Activated T-helper 1 cell treated with anti-CD3 and anti-CD28 coated beads, Interleukin-12 subunit alpha, Interleukin-12 subunit beta, Interleukin-2, Interleukin-4 antibody, amounts not matched to agents 30 ng/mL and 10 ng/mL and 1 ng/mL, durations not matched to agents 14 hours and 24 hours and 36 hours (primary cell): ENCODE measurements at places on chromosomes 1 and 21. TPM values are rescaled to one million over a fixed set of nuclear protein-coding genes. Genes with fewer than 3 reads are reported as not detected.
A peak's percentile ranks its signal among the peaks of the same experiment; 100 is the strongest.

RYR2 gene
- total RNA-seq, result not detected in 2 replicates

DNA sequence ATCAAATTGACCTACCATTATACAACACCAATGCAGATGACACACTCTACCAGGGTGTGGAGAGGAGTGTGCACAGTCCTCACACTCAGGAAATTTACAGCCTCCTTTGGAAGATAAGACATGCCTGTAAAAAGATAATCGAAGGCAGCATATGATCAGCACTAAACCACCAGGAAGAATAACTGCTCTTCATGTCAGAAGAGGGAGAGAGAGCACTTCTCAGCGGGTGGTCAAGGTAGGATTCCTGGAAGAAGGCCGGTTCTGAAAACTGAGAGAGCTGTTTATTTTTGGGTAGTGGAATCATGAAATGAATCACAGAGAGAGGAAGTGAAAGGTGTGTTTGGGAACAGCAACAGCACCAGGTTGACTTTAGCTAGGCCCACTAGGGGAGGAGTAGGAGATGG, 14.0 kb upstream of the ZNF697 start:
- no peak for DNase-seq

- no peak for DNase-seq
Observed at GRCh38 chr1:26986658-26987057, 6.8 kb upstream of the TRNP1 start.

HPDL gene
- 31.0 and 34.8 TPM in 2 replicates for total RNA-seq

DNA sequence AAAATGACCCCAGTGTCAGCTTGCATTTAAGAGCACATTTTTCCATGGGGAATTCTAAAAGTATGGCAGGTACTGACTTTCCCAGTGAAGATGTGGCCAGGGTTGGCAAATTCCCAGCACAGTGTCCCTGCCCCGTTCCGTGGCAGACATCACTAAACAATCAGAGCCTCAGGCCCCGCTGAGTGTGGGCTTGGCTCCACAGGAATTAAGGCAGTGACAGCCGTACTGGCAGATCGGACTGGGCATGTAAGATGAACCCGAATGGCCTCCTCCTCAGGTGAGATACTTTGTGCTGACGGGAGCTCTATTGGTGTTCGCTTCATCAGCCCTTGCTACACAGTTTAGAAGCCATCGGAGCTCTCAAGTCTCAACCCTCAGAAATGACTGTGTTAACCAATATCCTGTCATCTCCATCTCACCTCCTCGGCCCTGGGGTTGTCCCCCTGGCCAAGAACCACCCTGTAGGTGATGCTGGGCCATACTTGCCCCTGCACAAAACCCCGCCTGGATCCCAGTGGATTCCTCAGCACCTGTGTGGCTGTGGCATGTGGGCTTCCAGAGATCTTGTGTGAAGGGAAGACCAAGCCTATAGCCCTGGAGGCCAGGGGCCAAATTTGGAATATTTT, 29.0 kb upstream of the ABCG1 start:
- DNase-seq, result peak; percentile 34
